ENCODE measurements at places on chromosomes 3 and 15.

DNA sequence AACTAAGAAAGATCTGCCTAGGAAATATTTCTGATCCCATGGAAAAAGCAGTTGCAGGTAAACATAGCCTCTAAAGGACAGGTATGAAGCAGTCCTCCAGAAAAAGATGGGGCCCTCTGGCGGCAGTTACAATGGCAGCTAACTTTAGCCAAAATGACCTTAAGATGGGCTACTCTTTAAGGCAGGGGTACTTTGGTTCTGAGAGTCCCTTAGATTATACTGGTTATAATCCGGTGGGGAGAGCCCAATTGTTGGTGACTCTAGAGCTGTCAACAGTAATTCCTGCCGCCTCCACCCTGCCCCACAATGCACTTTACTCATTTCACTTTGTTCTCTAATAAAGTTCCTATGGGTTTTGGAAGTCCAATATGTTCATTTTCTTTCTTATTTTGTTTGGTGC, 412.8 kb upstream of the WNT5A start:
- DNase-seq: no peak

GRCh38 chr3:21117370-21117769, 633.6 kb downstream of the ZNF385D start:
- no peak for DNase-seq

DNA sequence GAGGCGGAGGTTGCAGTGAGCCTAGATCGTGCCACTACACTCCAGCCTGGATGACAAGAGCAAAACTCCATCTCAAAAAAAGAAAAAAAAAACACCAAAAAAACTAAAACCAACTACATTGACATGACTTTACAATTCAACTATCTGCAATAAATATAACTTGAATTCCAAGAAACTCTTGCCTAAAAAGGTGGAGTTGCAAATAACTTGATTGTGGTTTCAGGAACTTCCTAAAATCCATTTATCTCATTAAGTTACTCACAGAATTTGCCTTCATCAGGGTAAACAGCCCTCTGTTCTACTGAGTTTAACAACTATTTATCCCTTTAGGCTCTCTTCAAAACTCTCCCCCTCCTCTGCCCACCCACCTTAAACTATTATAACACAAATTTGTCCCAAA, 2.7 kb upstream of the MAPK6 start:
- DNase-seq: no peak

GRCh38 chr3:48879307-48879993, 19.2 kb downstream of the SLC25A20 start:
- no peak for DNase-seq

GRCh38 chr3:65819896-65820295, 218.8 kb downstream of the MAGI1 start:
- DNase-seq: no peak

DNA sequence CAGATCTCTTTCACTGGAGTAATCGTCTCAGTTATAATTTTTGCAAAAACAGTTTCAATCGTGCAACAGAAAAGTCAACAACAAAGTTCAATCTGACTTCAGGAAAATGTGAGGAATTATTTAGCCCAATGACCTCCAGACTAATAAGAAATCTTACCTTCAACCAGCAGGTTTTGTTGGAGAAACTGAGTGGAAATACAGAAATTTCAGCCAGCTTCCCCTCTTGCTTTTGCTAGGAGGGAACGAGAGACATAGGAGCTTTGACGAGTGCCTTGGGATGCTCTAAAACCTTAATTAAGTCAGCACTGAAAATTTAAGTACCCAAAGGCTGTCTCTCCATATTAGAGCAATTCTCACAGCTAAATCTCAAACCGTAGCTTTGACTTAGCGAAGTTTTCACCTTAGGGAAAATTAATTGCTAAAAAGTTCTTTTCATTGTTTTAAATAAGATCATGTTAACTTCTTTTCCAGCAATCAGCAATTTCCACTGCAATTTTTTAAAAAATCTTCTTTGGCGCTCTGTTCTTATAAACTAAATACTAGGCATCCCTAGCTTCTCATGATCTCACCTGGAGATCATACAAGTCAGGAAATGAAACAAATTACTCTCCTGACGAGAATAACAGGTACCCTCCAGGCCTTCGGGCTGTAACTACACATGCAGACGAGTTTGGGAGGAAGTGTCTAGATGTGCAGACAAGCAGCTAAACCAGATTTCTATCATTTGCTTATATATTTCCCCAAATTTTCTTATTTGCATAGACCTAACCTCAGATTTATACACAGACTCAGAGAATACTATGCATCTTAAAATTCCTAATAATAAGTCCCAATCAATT, 250.2 kb downstream of the FAM43A start:
- no peak for DNase-seq

GRCh38 chr15:68789091-68789490, 31.6 kb downstream of the ANP32A start:
- DNase-seq: no peak

DNA sequence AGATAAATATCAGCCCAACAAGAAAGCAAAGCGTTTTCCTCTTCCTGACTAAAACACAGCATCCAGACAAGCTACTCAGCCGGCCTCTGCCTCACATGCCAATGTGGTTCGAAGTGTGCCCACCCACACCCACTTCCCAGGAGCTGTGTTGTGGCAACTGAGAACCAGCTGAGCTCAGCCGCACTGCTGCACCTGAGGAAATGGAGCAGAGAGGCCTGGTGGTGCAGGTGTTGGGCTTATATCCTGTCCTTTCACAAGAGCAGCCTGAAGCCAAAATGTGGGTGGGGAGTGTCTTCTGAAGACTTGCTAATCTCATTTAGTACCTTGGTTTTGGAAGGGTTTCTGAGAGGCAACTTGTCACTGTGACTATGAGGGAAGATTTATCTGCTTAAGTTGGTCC, 23.0 kb upstream of the RETNLB start:
- DNase-seq: no peak

DNA sequence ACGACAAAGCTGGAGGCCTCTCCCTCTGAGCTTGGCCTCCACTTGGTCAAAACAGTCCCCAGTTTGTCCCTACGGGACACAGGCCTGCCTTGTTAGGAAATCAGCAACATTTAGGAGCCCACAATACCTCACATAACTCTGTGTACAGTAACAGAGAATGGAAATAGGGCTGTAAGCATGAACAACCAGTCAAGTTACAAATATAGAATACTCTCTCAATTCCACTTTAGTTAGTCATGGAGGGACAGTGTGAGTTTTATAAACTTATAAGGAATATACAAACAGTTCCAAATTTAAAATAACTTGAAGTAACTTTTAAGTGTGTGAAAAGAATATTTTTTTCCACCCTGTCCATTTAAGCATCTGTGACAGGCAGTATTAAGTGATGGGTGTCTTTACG, 129.4 kb downstream of the PGPEP1L start:
- DNase-seq: no peak

DNA sequence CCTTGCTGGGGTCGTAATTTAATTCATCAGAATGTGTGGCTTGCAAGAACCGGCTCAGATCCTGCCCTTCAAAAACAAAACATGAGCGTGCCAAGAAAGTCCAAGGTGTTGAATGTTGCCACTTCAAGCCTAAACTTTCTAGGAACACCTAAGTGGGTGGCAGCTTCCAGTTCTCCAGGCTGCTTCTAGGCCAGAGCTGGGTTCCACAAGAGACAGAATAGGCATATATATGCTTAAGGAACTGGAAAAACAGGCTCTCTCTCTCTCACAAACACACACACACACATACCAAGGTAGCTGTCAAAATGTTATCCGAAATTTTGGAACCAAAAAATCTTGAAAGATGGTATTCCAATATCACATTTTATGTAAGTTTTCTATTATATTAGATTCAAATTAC, 890 bp upstream of the ADIPOQ start:
- DNase-seq: no peak

GRCh38 chr3:135103917-135104316, 308.9 kb downstream of the EPHB1 start:
- DNase-seq: no peak

DNA sequence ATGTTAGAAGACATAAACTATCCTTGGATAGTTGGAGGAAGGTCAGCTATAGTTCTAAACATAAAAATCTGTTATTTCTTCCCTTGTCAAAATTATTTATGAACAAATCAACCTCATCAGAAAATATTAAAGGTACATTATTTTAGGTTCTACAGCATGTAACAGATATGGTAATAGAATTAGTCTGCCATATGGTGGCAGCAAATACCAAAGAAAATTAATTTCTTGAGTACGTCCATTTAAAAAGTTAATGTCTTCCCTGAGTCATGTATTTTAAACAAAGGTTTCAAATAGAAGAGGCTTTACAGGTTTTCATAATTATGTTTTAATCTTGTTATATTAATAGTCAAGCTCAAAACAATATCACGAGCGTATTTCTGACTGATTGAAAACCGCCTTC, 17.9 kb upstream of the ANKRD28 start:
- peak; percentile 47 for DNase-seq

- no peak for DNase-seq
These were observed 121.4 kb downstream of the LMLN start for GRCh38 chr3:198081421-198081844.

- no peak for DNase-seq
These were observed 3.7 kb upstream of the SQOR start for GRCh38 chr15:45630917-45631691.

- no peak for DNase-seq
These were observed 13.2 kb downstream of the P2RY14 start for GRCh38 chr3:151265166-151265565.

DNA sequence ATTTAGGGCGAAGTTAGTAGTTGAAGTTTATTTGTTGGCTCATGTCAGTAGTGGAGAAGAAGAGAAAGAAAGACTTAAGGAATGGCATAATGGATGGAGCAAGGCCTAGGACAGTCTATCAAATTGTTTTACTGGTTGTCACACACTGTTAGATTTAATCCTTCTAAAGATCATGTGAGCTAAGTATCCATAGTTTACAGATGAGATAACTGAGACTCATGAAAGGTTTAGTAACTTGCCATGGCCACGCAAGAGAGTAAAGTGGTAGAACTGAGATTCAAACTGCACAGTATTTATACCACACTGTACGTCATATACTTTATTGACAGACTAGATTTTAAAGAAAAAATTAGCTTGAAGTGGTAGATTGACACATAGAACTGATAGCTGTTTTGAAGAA, 11.4 kb downstream of the SPRED1 start:
- DNase-seq: no peak

DNA sequence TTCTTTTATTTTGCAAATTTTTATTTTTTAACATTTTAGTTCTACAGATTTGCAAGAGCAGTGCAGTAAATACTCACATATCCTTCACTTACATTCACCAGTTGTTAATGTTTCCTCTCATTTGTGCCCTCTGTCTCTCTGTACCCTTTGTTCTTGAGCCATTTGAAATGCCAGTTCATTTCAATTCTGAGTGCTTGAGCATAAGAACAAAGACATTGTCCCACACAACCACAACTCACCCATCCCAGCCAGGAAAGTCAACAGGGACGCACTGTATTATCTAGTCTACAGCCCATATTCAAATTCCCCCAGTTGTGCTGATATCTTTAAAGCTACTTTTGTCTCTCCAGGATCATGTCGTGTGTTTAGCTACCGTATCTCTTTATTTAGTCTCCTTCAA, 141.4 kb upstream of the SLC6A11 start:
- peak; percentile 57 for DNase-seq

GRCh38 chr3:15959434-15959811, 161.6 kb upstream of the ANKRD28 start:
- no peak for DNase-seq

DNA sequence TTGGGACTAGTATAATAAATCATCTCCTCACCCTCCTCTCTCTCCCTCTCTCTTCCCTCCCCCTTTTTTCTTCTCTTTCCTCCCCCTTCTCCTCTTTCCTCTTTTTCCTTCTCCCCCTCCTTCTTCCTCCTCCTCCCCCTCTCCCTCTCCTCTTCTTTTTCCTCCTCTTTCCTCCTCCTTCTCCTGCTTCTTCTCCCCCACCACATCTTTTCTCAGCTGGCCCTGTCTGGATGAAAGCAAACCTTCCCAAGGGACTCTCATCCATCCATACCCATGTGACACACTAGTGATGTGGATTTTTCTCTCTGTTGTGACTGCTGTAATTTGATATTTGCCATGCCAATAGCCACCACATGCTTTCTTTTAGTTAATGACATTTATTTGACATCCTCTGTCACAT, 127.2 kb downstream of the EBLN2 start:
- DNase-seq: no peak
